ENCODE measurements at places on chromosomes 2 and 18.

GRCh38 chr2:96142217-96143113 lies 2.8 kb downstream of the DUSP2 start:
- DNase-seq = no peak

DNA sequence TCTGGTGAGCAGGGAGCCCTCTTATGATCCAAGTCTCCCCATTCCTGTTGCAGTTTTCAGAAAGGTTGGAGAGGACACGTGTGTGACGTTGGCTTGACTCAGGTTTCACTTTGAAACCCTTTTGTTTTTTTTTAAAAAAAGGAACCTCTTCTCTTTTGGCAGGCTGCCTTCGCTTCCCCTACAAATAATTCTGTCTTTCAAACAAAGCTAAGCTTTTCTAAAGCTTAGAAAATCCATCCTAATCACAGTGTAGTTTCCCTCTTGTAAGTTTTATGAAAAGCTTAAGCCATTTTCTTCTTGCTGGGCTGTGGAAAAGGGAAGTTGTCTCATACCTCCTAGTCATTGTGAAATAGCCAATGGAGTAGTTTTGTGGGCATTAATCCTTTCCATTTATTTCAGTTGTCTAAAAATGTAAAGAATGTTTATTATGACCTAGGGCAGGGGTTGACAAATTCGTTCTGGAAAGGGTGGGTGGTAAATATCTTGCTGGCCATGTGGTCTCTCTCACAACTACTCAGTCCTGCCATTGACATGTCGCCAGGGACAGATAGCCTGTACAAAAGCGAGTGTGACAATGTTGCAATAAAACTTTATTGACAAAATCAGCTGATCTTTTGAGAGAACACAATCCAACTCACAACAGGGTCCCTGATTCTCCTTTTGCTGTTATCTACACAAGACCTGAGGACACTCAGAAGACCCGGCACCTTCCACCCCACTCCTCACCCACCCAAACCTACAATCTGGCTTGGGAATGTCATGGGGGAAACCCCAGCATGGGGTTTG lies 878.8 kb downstream of the RNF144A start:
- DNase-seq = no peak

- no peak for DNase-seq
Observed at GRCh38 chr2:45388541-45389100, 222.4 kb downstream of the SRBD1 start.

GRCh38 chr2:222525811-222526210 lies 101.5 kb downstream of the SGPP2 start:
- DNase-seq = no peak

DNA sequence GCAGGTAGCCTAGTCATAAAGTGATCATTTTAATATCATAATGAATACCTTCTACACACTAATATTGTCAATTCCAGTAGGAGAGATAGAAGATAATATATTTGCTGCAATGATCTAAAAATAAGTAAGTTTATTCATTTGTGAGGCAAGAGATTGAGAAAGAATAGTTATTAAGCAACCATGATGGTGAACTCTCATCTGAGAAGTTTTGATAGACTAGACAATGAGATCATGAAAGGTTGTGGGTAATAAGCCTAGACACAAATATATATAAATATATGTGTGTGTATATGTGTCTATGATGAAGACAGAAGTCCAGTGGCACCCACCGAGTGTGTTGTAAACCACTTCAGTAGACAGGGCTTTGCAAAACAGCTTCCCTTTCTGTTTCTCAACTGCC lies 181.0 kb upstream of the CHST9 start:
- DNase-seq = no peak

DNA sequence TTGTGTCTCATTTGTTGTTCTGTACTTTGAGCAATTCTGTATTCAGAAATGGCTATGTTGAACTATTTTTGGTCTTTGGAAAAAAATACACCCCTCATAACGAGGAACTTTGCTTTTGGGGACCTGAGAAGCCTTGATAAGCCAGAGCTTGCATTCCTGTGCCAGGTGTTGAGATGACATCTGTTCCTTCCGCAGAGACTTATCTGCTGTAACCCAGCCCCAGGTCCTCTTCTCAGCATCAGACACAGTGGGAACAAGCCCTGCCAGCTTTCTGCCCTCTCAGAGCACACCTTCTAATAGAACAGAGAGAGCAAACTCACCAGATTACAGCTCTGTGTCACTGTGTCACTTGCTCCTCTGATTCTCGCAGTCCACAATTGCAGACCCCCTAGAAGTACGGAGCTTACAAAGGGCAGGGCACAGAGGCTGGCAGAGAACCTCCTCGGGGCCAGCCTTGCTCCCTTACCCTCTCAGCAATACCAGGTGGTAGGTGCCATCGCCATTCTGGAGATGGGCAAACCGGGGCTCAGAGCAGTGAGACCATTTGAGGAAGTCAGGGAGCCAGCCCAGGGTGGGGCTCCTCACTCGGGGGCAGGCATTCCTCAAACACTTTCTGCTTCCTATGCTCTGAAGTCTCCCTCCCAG lies 97.4 kb downstream of the DDX1 start:
- DNase-seq = no peak

GRCh38 chr2:182207049-182207746 lies 219.6 kb downstream of the PDE1A start:
- DNase-seq = no peak

GRCh38 chr2:216033403-216033802 lies 20.1 kb upstream of the MREG start:
- no peak for DNase-seq

DNA sequence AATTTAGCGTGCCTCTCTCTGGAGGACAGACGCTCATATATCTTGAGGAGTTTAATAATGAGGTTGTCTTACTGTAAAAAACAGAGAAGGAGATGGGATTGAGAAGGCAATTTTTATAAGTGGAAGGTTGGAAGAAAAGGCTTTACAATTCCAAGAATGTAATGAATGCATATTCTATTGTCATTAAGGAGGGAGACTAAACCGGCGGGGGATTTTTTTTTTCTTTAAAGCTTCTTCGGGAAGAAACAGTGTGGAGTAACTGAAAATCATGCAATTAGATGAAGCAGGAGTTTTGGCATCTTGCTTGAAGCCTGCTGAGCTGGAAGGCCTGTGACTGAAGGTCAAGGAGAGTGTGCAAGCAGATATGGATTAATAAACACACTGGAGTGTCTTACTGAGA lies 124.4 kb downstream of the HRH4 start:
- no peak for DNase-seq

DNA sequence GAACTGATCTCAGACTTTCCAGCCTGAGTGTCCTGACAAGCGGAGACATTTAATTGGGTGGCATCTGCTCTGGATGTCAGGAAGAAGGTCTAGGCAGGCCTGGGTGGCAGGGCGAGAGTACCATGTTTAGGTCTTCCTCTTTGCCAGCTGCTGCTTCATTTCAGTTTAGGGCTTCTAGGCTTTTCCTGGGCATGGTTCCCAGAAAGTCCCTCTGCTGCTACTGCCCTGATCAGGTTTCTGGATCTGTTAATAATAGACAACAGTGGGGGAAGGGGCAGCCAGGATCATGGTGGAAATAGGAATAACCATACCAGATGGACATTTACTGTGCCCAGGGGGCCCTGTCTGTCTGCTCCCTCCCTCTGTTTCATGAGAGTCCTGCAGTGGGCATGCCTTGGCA lies 2.3 kb upstream of the PLCD4 start:
- no peak for DNase-seq

DNA sequence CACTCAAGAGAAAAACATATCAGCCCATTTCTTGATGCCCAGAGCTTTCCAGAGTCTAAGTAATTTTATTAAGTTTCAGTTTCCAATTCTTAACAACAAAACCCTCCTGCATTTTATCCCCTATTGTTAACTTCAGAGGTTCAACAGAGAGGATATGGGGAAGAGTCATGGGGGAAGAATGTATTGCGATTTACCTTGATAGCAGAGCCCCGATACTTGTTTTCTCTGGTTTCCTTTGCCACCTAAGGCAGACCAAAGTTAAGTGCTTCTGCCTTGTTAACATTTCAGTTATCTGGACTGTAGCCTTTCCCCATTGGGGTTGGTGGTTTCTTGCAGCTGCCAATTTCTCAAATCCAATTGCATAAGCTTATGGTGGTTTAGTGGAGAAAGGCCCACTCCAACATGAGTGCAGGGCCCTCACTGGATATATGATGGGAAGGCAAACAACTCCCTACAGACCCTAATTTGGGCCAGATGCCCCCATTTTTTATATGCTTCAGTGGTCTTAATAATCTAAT lies 82.0 kb upstream of the ITGB6 start:
- no peak for DNase-seq

- DNase-seq = no peak
Observed at GRCh38 chr2:96396095-96396494, 60.5 kb downstream of the NCAPH start.

- DNase-seq = no peak
Observed at GRCh38 chr2:28439763-28440162, 47.1 kb downstream of the FOSL2 start.

GRCh38 chr18:39841482-39842365 lies 2113.3 kb upstream of the PIK3C3 start:
- no peak for DNase-seq

Data from stimulated activated CD8-positive, alpha-beta memory T cell treated with anti-CD3 and anti-CD28 coated beads, Interleukin-7, amount 100 ng/mL, for 1 hour (primary cell).